ENCODE measurements at places on chromosomes 4 and X.

GRCh38 chr4:151532001-151532708 lies 123.2 kb downstream of the FHIP1A start:
- no peaks in the 10 kb centered on the region for H3K36me3 ChIP-seq
- no peak overlapping the region for H3K27ac ChIP-seq

DNA sequence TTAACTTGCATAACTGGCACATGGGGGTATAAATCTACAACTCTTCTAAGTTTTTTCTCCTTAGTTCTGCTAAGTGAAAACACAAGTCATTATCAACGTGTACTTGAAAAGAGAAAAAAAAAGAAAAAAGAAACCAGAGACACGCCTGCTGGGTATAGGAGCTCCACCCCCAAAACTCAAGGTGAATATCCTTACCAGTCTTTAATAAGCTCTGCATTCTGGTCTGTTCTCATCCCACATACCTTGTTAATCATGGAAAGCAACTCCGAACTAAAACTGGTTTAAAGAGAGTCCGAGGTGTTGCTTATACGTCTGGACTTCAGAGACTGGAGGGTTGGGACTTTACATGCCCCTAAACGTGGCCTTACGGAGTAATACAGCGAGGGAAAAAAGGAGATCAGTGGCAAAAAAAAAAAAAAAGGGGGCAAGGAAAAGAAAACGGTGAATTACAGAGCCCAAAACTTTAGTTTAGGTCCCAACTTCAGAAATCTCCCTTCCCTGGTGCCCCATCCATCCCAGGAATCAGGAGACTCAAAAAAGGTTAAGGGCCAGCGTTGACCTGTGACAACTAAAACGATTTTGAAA lies 1.0 kb downstream of the PGRMC2 start:
- H3K4me1 ChIP-seq = no peaks in the 10 kb centered on the region
- peak; percentile 61 for DNase-seq
- H3K36me3 ChIP-seq = no peaks in the 10 kb centered on the region
- peak overlapping the region; percentile 87 for H3K27ac ChIP-seq
- H3K27me3 ChIP-seq = no peaks in the 10 kb centered on the region

GRCh38 chr4:162347842-162348213 lies 184.0 kb upstream of the FSTL5 start:
- H3K27ac ChIP-seq = no peak overlapping the region
- H3K27me3 ChIP-seq = no peaks in the 10 kb centered on the region

DNA sequence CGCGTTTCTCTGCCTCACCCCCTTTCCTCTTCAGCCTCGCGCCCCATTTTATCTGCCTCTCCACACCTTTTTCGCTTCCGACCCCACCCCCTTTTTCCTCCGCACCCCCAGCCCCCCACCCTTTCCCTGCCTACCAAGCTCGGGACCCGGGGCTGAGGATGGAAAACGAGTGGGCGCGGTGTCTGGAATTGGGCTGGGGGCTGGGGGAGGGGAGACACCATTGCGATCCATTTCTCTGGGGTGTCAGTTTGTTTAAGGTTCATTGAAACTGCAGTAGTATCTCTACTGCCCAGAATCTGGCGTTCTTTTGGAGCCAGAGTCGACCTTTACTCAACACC lies 707 bp downstream of the SLC9A6 start:
- no peak overlapping the region for H3K27ac ChIP-seq
- no peak for DNase-seq
- no peaks in the 10 kb centered on the region for H3K4me1 ChIP-seq
- H3K36me3 ChIP-seq = no peaks in the 10 kb centered on the region
- no peaks in the 10 kb centered on the region for H3K27me3 ChIP-seq
- H3K4me3 ChIP-seq = peak overlapping the region; percentile 80

DNA sequence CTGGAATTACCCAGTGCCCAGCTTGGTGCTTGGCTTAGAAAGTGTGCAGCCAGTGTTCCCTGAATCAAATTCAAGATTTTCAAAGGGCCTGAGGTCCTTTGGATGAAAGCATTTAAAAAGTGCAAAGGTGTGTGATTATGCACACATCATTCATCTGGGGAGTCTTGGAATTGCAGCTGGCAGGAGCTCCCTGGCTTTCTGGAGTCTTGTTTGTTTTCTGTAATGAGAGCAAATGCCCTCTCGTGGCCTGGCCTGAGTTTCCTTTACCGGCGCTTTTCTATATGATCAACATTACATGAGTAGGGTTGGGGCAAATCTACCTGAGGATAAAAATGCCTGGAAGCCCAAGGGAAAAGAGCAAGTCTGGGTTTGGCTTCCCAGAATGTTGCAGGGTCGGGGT lies 24.6 kb upstream of the SORCS2 start:
- no peak for DNase-seq
- no peaks in the 10 kb centered on the region for H3K27me3 ChIP-seq
- no peak overlapping the region for H3K4me3 ChIP-seq
- H3K4me1 ChIP-seq = no peaks in the 10 kb centered on the region
